ENCODE measurements at places on chromosomes 7 and 10. TPM values are rescaled to one million over a fixed set of nuclear protein-coding genes. Genes with fewer than 3 reads are reported as not detected.

Gene ANKRD1
- 7.0 TPM for total RNA-seq

Gene GIMAP6
- not detected for total RNA-seq

Gene ATP6V0A4
- total RNA-seq: 0.22 TPM

Gene CTAGE8
- not detected for total RNA-seq

Gene ANKRD7
- 0.21 TPM for total RNA-seq

Gene KEL
- total RNA-seq: not detected

Gene MBLAC1
- 2.3 TPM for total RNA-seq

Gene NHLRC2
- total RNA-seq: 7.0 TPM

Gene STOX1
- 0.79 TPM for total RNA-seq

Gene SLC13A1
- not detected for total RNA-seq

Gene CCDC172
- not detected for total RNA-seq

Gene COL1A2
- 0.16 TPM for total RNA-seq

Gene RALA
- total RNA-seq: 31.0 TPM

Gene ACSM6
- not detected for total RNA-seq

Gene MSS51
- 0.36 TPM for total RNA-seq

Gene DNAJC12
- total RNA-seq: 55.6 TPM

Gene BMPR1A
- 29.4 TPM for total RNA-seq

Gene MYO3A
- not detected for total RNA-seq

Gene ZNF117
- total RNA-seq: 0.16 TPM

Gene CALCR
- total RNA-seq: not detected
